ENCODE measurements at places on chromosomes 5 and 9.

- DNase-seq = no peak
Measured at GRCh38 chr9:109815366-109815947, 35.5 kb downstream of the PALM2AKAP2 start.

DNA sequence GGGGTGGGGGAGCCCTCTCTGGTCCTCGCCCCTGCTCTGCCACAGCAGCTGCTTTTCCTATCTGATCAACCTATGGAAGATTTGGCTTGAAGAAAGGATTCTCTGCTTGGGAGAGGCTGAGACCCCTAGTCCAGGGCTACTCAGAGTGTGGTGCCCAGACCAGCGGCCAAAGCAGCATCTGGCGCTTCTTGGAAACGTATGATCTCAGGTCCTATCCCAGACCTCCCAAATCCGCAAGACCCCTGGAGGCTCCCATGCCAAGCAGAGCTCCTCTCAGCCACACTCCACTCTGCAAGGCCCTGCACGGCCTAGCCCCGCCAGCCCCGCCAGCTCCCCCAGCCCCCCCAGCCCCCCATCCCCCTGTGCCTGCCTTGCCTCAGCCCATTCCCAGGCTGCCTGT is 181.7 kb downstream of the GAPVD1 start:
- no peak for DNase-seq

GRCh38 chr9:76835571-76836283 is 70.2 kb downstream of the PRUNE2 start:
- DNase-seq = no peak

- DNase-seq = no peak
Measured at GRCh38 chr5:17360879-17361278, 137.2 kb upstream of the TAF11L2 start.

DNA sequence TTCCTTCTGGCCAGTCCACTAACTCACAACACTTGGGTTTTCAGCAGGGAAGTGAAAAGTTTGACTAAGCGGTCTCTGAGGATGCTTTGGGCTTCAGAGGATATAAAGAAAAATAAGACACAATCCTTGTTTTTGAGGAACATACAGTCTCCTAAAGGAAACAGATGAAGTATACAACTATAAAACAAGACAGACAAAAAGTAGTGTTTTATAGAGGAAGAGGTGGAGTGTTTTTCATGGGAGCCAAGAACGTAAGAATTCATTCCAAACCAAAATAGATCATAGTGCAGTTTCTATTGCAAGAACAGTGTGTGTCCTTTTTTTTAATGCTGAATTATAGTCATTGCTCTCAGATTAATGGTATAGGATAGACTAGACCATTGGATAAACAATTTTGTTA is 586.9 kb upstream of the BRINP1 start:
- no peak for DNase-seq

GRCh38 chr9:10700291-10700690 is 87.5 kb upstream of the PTPRD start:
- DNase-seq = no peak

DNA sequence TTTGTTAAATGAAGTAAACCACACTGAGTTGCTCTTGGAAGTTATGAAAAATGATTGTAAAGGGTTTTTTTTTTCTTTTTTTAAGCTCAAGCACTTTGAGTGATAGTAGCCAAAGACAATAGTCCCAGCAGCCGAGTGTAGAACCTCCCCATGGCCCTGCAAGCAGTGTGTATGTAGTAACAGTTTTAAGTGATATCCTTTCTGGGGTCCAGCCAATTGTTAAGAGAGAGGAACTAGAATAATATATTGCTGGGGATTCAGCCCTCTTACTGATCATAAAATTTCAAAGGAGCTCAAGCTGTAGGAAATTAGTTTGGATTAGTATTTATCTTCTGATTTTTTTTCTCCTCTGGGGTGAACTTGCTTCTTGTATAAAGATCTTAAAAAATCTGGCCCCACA is 43.2 kb downstream of the NPR3 start:
- DNase-seq = no peak

GRCh38 chr5:15844253-15844652 is 335.3 kb downstream of the MARCHF11 start:
- DNase-seq = no peak

GRCh38 chr5:134466241-134467069 is 54.8 kb upstream of the CDKN2AIPNL start:
- DNase-seq = peak; percentile 39

GRCh38 chr9:99722877-99723276 is 98.8 kb upstream of the NR4A3 start:
- DNase-seq = no peak

DNA sequence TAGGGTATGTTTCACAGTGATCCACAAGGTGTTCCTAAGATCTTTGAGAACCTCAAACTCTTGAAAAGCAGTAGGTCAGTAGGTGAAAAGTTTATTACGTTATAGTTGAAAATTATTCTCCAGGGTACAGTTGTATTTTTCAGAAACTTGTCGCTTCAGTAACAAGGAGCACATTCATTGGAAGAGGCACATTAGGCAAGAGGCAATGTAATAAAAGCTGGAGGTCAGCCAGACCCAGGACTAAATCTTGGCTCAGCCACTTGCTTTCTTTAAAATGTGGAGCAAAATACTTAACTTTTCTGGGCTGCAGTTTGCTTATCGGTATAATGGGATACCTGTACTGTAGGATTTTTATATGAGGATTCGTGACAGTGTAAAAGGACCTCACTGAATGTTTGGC is 45.6 kb downstream of the TLE4 start:
- no peak for DNase-seq

DNA sequence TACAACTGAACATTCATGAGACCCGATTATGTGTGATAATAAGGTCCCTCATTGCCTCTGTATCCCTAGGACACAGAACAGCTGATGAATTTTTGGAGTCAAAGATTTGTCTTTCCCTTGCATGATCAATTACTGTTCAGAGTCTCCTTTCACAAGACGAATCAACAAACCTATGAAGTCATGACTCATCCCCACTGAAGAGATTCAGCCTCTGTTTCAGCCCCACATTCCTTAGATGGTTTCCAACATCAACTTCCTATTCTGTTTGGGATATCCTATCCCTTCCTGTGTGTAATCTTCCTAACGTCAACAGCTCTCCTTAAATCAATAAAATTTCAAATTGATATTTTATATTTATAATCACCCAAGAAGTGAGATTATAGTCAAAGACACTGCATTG is 199.0 kb downstream of the DNAH5 start:
- DNase-seq = no peak

- no peak for DNase-seq
Measured at GRCh38 chr5:53041071-53041692, 52.0 kb downstream of the ITGA2 start.

DNA sequence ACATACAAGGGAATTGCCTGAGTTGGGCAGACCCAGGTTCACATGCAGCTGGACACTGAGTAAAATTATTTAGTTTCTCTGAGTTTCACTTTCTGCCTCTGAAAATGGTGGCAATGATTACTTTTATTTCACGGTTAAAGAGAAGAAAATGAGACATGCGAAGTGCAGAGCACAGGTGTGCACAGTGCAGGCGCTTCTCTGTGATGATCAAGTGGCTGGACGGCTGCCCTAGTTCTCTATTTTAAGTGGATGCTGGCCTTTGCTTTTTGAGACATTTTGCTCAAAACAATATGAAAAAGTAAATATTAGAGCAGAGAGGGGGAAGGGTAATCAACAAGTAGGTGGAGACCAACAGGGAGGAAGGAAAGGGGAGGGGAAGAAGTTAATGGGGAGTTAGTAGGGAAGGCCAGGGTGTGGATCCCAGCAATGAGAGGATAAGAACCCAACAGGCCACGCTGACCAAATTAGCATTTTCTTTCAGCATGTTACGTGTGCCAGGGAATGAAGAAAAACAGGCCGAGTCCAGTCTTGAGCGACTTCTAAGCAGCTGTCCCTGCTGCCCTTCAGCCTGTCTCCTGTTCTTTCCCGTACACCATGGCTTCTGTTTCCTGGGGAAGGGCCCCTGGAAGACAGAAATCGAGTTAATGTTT is 16.1 kb downstream of the SNX18 start:
- no peak for DNase-seq

- DNase-seq = no peak
Measured at GRCh38 chr5:158609333-158610050, 490.2 kb downstream of the EBF1 start.

- DNase-seq = no peak
Measured at GRCh38 chr5:78287833-78288232, 6.7 kb downstream of the AP3B1 start.

- no peak for DNase-seq
Measured at GRCh38 chr9:70413464-70413798, 1.0 kb downstream of the KLF9 start.

GRCh38 chr5:55021410-55021809 is 2.6 kb upstream of the GZMK start:
- no peak for DNase-seq

- no peak for DNase-seq
Measured at GRCh38 chr5:133844836-133845235, 123.6 kb downstream of the C5orf15 start.

DNA sequence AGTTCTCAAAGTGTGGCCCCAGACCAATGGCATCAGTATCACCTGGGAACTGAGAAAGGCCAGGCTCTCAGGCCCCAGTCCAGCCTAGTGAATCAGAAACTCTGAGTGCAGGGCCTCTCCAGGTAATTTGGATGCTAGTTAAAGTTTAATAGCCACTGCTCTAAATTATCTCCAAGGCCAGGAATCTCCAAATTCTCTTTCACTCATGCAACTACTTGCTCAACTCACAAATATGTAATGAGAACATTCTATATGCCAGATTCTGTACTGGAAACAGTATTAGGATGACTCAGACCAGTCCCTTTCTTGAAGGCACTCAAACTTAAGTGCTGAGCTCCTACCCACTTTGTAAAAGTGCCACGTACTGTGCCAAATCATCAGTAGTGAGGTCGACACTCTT is 84.6 kb downstream of the PAPPA start:
- DNase-seq = no peak
